ENCODE measurements at places on chromosomes 1 and 21.

DNA sequence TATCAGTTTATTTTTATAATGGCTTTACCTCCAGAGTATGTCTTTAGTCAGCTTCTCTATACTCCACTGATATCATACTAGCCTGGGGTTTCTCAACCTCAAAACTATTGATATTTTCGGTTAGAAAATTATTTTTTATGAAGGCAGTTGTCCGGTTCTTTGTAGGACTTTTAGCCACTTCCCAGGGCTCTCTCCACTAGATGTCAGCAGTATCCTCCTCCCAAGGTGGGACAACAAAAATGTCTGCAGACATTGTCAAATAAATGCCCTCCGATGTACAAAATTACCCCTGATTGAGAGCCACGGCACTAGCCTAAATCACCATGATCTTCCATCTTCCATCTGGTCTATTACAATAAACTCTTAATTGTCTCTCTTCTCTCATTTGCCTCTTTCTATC, 4.1 kb upstream of the GRIK1 start:
- DNase-seq, result no peak

- DNase-seq, result no peak
Measured at GRCh38 chr1:16391411-16391810, 24.4 kb downstream of the SZRD1 start.

DNA sequence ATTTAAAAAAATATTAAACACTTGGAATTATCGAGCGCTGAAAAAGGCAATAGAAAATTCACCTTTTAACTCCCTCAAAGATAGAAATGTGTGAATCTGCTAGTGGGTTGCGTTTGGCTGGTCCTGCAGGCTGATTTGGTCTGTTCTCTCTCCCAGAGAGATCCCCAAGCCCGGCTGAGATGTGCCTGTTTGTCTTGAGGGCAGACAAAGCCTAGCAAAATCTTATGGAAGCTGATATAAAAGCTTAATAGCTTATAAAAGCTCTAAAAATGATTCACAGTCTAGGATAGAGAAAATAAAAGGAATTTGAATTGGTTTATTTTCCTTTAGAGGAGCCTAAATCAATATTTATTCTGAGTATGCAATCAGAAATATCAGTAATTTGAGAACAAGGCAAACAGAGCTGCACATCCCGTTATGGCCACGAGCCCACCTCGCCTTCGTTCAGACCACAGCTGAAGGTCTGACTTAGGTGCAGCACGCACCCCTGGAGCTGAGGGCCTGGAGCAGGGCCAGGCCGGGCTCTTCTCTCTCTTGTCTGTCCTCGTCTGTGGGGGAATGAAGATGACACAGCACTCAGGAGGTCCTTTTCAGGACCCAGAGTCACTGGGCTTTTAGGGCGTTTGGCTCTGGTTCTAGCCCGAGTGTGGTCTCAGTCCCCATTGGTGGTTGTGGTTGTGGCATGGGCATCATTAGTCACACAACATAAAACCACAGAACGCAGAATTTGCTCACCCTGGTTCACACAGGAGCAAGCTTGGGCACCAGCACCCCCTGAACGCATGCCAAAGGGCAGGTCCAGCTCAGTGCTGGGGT, 18.6 kb downstream of the PDE9A start:
- no peak for DNase-seq

- DNase-seq, result no peak
Measured at GRCh38 chr1:44689447-44689765, 14.9 kb downstream of the ARMH1 start.

- no peak for DNase-seq
Measured at GRCh38 chr21:45801129-45801964, 157.8 kb downstream of the PCBP3 start.

DNA sequence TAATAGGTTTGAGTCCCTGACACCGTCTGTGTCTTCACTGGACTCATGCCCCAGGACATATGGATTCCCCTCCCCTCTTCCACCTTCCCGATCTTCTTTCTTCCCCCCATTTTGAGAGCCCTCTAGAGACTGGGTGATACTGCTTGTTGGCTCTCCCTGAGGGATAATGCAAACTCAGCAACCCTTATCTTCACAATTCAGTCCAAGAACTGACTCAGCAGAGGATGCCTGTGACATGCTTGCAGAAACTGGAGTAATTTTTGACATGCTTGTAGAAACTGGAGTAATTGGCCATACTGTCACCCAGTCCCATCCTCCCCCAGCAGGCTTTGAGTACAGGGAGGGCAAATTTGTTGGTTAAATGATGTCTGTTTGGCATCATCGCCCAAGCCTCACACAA, 127.6 kb upstream of the CTTNBP2NL start:
- DNase-seq, result no peak

- no peak for DNase-seq
Measured at GRCh38 chr21:17903029-17903806, 84.1 kb upstream of the C21orf91 start.

DNA sequence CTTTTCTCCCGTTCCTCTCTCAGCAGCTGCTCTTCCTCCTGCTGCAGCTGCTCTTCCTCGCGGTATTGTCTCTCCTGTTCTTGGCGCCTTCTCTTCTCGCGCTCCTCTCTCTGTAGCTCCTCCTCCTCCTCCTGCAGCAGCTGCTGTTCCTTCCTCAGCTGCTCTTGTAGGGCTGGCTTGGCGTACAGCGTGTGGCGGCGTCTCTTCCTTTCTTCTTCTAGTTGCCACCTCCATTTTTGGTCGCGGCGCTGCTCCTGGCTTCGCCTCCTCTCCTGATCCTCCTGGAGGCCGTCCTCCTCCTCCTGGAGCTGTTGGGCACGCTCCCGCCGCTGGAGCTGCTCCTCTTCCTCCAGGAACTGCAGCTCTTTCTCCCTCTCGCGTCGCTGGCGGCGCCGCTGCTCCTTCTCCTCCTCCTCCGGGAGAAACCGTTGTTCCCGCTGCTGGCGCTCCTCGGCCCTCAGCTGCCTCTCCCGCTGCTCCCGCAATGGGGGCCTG, 4.8 kb downstream of the TCHH start:
- DNase-seq, result peak; percentile 8

GRCh38 chr1:186429017-186429416, 31.9 kb downstream of the PDC start:
- DNase-seq, result no peak

- no peak for DNase-seq
Measured at GRCh38 chr21:45266518-45267389, 20.9 kb downstream of the POFUT2 start.

- no peak for DNase-seq
Measured at GRCh38 chr1:83716641-83717040, 282.3 kb downstream of the TTLL7 start.

DNA sequence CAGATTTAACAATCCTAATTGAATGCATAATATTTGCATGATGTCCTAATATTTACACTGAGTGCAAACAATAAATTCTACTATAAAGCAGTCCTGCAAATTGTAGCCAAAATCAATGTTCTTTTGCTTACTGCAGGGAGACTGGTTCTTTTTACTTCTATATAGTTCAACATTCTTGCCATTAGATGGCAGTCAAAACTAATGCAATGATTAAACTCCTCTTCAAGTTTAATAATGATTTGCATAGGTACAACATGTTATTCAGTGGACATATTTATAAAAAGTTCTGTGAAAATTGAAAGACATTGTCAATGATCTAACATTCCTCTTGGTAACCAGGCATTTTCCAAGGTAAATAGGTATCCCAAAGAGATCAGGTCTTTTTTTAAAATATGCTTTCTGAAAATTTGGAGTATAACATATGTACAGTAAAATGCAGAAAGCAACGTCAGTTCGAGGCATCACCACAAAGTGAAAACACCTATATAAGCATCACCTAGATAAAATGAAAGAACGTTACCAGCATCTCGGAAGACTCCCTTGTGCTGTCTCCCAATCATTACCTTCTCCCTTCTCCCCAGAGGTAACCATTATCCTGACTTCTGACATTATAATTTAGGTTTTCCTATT, 9.8 kb upstream of the FNBP1L start:
- DNase-seq, result no peak

- DNase-seq, result no peak
Measured at GRCh38 chr1:158153179-158153578, 27.5 kb upstream of the CD1D start.

- DNase-seq, result no peak
Measured at GRCh38 chr1:2627746-2628145, 5.1 kb downstream of the MMEL1 start.

GRCh38 chr1:10958614-10959013, 53.8 kb upstream of the TARDBP start:
- DNase-seq, result no peak

DNA sequence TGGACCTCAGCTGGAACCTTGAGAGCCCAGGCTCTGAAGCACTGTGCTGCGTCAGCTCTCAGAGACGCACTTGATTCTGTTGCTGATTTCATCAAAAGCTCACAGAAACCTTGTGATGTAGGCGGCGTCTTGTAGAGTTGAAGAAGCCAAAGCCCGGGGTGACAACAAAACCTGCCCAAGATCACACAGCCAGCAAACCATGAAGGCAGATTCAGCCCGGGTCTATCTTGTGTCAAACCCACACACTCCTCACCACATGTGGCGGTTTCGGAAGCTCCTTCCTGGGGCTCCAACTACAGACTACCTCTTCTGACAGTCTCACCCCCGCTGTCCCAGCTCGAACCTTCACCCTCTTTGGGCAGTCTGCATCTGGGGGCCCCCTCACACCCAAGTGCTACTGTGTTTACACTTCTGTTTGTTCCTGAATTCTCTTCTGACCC, 50.4 kb downstream of the TENT5C start:
- no peak for DNase-seq

- DNase-seq, result no peak
Measured at GRCh38 chr1:247210062-247210375, 38.2 kb upstream of the ZNF124 start.

GRCh38 chr1:231329483-231329882, 8.2 kb downstream of the EXOC8 start:
- no peak for DNase-seq

DNA sequence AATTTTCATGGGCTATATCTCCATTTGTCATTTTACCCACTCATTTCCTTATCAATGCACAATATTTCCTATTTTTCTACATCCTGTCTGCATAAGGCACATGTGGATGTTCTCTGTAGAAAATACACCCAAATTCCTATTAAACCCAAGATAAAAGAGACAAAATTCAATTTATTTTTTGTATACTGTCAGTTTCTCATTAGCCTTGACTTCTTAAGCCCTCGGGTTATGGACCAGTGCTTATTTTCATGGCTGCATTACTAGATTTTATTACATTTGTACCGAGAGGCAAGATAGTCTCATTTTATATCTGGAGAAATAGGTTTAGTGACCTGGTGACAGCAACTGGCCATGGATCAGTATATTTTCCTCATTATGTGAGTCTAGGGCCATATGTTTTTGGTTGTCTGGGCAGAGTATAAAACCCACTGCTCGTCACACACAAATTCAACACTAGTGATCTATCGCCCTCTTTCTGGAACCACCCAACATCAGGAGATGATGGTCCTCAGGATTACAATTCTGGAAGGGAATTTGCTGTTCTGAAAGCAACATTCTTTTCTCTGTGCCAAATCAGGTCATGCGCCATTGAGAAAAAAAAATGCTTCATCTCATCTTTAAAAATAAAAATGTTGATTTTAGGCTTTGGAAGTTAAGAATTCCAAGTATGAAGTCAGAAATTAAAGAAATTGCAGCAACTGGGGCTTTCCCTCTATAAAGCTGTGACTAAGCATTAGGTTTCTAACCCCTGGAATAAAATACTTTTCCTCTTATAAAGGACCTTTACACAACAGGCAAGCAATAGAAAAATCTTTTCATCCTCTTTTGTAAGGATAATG, 81.4 kb downstream of the ASTN1 start:
- peak; percentile 58 for DNase-seq

GRCh38 chr1:155322571-155322952, 1.9 kb downstream of the RUSC1 start:
- DNase-seq, result no peak

All from fibroblast of skin of left biceps (primary cell).